ENCODE measurements at places on chromosomes 3 and 15.

DNA sequence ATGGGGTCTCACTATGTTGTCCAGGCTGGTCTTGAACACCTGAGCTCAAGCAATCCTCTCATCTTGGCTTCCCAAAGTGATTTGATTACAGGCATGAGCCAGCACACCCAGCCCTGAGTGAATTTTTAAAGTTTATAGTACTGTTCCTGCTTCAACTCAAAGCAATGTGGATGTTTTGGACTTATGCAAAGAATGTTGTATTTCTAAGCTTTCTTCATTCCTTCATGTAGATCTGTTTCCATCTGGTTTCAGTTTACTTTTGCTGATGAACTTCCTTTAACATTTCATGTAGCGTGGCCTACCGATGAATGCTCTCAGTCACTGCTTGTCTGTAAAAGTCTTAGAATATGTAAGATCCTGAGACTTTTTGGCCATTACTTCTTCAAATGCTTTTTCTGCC, 23.2 kb downstream of the NRG4 start:
- DNase-seq: no peak

DNA sequence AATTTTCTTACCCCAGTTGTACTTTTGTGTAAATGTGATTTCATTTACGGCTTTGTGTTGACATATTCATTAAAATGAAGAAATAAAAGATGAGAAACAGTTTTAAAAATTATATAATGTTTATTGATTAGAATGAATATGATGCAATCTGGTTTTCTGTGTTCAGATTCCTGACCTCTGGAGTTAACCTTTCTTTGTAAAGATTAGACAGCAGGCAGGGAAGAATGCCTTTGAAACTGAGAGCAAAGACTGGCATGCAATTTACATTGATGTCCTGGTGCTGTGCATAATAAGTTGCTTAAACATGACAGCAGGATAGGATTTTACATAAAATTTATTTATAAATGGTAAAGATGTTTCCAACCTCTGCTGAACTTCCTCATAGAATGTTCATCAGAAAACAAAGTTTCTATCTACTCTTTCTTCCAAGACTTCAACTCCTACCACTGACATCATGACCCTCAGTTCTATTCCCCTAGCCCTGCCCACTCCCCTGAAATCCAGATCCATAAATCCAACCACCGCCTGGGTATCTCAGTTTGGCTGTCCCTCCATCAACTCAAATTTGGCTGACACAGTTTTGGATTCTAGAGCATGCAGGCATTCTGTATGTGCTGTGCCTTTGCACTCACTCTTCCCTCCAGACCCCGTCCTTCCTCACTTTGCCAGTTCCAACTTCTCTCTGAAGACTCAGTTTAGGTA, 1.7 kb downstream of the HGD start:
- no peak for DNase-seq

DNA sequence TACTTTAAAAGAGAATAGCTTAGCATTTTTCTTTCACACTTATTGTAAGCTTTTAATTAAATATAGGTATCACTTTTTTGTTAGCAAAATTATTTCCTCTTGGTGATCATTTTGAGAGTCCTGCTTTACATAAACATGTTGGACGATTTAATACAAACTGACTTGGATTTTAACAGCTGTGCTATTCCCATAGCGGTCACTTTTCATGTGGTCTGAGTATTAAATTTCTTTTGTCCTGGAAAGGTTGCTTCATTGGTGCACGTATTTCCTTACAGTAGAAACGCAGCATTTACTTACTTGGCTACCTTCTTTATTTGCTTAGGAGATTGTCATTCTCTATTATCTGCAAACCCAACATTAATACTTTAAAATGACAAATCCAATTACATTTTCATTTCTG, 109.4 kb downstream of the ATG7 start:
- DNase-seq: no peak

DNA sequence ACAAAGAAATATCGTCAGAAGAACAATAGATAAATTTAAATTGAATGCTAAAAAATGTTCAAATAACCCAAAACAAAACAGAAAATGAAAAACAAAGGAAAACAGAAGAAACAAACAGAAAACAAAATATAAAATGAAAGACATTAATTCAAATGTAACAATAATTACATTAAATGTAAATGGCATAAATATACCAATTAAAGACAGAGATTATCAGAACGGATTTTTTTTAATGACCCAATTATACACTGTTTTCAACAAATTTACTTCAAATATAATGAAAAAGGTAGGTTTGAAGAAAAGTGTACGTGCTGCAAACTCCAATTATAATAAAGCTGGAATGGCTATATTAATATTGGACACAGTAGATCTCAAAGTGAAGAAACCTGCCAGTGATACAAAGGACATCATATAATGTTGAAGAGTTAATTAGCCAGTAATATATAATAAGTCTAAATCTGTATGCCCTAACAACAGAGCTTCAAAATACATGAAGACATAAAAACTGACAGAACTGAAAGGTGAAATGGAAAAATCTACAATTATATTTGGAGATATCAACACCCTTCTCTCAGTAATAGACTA, 193.8 kb downstream of the ZBTB20 start:
- no peak for DNase-seq

GRCh38 chr3:39147711-39148434, 5.5 kb downstream of the CSRNP1 start:
- DNase-seq: no peak

GRCh38 chr15:95450413-95450812, 880.1 kb upstream of the NR2F2 start:
- no peak for DNase-seq

DNA sequence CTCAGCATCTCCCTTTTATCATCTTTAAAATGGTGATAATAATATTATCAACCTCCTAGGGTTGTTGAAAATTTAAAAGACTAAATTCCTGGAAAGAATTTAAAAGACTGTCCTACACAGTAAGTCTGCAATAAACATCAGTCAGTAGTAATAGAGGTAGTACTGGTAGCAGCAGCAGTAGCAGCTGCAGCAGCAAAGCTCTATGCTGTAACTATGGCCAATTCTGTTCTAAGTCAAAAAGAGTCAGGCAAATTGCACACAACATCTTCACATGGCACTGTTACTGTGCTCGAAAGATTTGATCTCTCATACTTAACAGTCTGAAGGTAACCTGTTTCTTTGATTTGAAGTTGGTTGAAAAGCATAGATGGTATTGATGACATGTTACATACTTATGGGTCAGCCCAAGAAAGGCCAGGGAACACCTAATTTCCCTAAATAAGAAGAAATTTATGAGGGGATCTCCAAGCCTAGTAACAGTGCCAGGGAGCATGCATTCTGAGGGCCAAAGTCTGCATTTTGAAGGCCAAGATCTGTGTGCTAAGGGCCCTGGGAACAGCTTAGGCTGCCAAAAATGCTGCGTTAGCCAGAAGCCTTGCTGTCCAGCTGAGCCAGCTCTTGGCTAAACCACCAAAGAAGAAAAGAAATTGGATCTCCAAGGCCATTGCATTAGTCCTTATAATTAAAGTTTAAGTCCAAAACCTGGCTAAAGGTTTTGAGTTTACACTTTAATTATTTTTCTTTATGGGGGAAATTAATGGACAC, 68.2 kb downstream of the SIDT1 start:
- no peak for DNase-seq

DNA sequence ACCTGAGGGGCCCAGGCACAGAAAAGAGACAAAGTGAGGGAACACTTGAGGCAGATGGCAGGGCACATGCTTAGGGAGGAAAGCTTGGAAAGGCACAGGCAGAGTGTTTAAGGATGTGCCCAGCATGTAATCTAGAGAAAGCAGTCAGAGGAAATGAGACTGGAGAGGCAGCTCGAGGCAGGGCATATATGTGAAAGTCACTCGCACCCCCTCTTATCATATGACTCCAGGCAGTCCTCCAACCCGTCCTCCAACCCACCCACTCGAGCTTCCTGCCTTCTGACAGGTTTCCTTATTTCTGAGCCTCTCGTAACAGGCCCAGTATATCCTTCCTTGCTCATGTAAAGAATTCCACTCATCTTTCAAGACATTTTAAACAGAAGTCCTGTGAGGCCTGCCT, 294.0 kb downstream of the SOX2 start:
- no peak for DNase-seq
